Hepatocyte (in vitro differentiated cells): ENCODE measurements at places on chromosomes 16 and 17. TPM values are rescaled to one million over a fixed set of nuclear protein-coding genes. Genes with fewer than 3 reads are reported as not detected.

KCNH4 gene
- 0.12 and 0.23 TPM in 2 replicates for polyA plus RNA-seq

ERCC4 gene
- polyA plus RNA-seq = 11.3 and 19.3 TPM in 2 replicates

KRT24 gene
- polyA plus RNA-seq = 4.5 and 5.8 TPM in 2 replicates

HS3ST3A1 gene
- polyA plus RNA-seq = 1.5 and 2.1 TPM in 2 replicates

GJD3 gene
- polyA plus RNA-seq = 3.3 and 3.8 TPM in 2 replicates

STXBP4 gene
- 9.0 and 15.5 TPM in 2 replicates for polyA plus RNA-seq

RAB26 gene
- polyA plus RNA-seq = 11.3 and 15.0 TPM in 2 replicates

MPP3 gene
- 5.1 and 10.9 TPM in 2 replicates for polyA plus RNA-seq

GAS2L2 gene
- polyA plus RNA-seq = not detected in 2 replicates

SLC16A13 gene
- 18.8 and 21.1 TPM in 2 replicates for polyA plus RNA-seq

STH gene
- not detected in 2 replicates for polyA plus RNA-seq

CCL8 gene
- polyA plus RNA-seq = 1.6 TPM in 1 of 2 replicates, not detected in the other

SPNS2 gene
- 10.3 and 13.4 TPM in 2 replicates for polyA plus RNA-seq

PDIA2 gene
- 0.47 and 1.0 TPM in 2 replicates for polyA plus RNA-seq

GRAP gene
- polyA plus RNA-seq = 0.54 and 0.81 TPM in 2 replicates

ABCA10 gene
- not detected in 2 replicates for polyA plus RNA-seq

HBA1 gene
- 1.9 TPM in 1 of 2 replicates, not detected in the other for polyA plus RNA-seq

SIRT7 gene
- polyA plus RNA-seq = 35.2 and 36.0 TPM in 2 replicates

UBE2O gene
- polyA plus RNA-seq = 9.7 and 12.5 TPM in 2 replicates

KRTAP1-5 gene
- 0.44 TPM in 1 of 2 replicates, not detected in the other for polyA plus RNA-seq

FBXL19 gene
- 2.1 and 3.6 TPM in 2 replicates for polyA plus RNA-seq

BTBD17 gene
- polyA plus RNA-seq = 0.39 TPM in 1 of 2 replicates, not detected in the other

KRT34 gene
- polyA plus RNA-seq = 0.71 TPM in 1 of 2 replicates, not detected in the other

ITGB3 gene
- 0.66 and 0.95 TPM in 2 replicates for polyA plus RNA-seq

LITAFD gene
- polyA plus RNA-seq = not detected in 2 replicates

NPIPA2 gene
- 5.4 TPM in 1 of 2 replicates, not detected in the other for polyA plus RNA-seq

GP1BA gene
- polyA plus RNA-seq = 0.06 TPM in 1 of 2 replicates, not detected in the other

TBC1D3C gene
- not detected in 2 replicates for polyA plus RNA-seq

MT1A gene
- polyA plus RNA-seq = 1.9 and 2.7 TPM in 2 replicates

TMC8 gene
- polyA plus RNA-seq = 1.2 and 3.3 TPM in 2 replicates

PGS1 gene
- polyA plus RNA-seq = 42.5 and 52.2 TPM in 2 replicates

PRR35 gene
- polyA plus RNA-seq = not detected in 2 replicates

AKAP10 gene
- polyA plus RNA-seq = 15.5 and 17.6 TPM in 2 replicates

CFAP97D1 gene
- polyA plus RNA-seq = not detected in 2 replicates

DECR2 gene
- 80.5 and 107 TPM in 2 replicates for polyA plus RNA-seq

CCDC200 gene
- 2.8 and 3.2 TPM in 2 replicates for polyA plus RNA-seq
